ENCODE measurements at places on chromosomes 11 and 22.
A peak's percentile ranks its signal among the peaks of the same experiment; 100 is the strongest.

GRCh38 chr11:43282607-43283440 is 29.0 kb upstream of the API5 start:
- DNase-seq, result peak; percentile 48

DNA sequence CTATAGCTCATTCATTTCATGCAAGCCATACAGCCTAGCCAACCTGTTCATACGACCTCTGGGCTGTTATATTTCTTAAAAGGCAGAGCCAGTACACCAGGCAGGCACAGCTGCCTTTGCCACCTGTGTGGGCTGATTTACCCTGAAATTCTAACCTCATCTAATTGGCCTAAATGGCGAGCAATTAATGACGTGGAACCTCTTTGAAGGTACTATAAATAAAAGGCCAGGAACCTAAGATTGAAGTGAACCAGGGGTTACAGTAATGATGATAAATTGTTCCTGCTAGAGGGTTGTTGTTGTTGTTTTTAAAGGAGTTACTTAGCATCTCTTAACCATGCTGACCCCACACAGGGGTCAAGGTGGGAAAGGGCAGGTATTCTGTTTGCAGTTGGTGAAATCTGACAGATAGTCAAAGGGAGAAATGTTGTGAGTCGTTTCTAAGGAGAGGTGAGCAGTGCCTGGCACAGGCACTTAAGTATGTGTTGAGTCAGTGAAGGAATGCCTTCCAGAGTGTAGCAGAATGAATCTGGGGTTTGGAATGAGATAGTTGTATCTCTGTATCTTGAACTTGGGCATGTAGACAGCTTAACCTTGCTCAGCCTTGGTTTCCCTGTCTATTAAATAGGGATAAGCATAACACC is 213.5 kb upstream of the NAV2 start:
- DNase-seq, result peak; percentile 68

DNA sequence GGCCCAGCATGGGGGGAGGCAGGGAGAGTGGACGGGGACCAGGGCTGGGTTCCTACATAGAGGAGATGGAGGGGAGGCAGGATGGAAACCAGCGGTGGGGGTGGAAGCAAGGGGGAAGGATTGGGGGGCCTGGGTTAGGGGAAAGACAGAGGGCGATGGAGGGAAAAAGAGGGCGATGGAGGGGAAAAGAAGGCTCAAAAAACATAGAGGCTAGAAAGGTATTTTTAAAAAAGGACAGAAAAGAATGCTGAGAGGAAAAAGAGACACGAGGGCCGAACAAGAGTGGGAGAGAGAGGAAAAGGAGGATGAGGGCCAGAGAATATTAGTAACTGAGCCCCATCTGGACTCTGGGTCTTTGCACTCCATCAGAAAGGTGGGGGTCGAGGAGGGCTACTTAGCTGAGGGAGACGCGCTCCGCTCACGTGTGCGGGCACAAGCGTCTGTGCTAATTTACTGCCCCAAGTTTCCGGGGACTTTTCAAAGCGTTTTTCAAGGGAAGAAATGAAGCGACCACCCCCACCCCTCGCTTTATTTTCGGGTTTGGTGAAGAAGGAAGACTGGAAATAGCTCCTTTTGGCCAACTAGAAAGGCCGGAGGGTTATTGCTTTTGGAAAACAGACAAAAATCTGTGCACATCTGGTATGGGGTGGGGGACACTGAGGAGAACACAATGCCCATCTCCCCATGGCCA is 14.5 kb downstream of the PAX6 start:
- no peak for DNase-seq

- no peak for DNase-seq
Measured at GRCh38 chr11:2390091-2390724, 10.3 kb upstream of the TSSC4 start.

- no peak for DNase-seq
Measured at GRCh38 chr11:70895366-70895670, 357.1 kb downstream of the SHANK2 start.

GRCh38 chr11:113457784-113458183 is 17.4 kb downstream of the DRD2 start:
- DNase-seq, result no peak

- no peak for DNase-seq
Measured at GRCh38 chr11:2927121-2927800, 2.0 kb downstream of the PHLDA2 start.

DNA sequence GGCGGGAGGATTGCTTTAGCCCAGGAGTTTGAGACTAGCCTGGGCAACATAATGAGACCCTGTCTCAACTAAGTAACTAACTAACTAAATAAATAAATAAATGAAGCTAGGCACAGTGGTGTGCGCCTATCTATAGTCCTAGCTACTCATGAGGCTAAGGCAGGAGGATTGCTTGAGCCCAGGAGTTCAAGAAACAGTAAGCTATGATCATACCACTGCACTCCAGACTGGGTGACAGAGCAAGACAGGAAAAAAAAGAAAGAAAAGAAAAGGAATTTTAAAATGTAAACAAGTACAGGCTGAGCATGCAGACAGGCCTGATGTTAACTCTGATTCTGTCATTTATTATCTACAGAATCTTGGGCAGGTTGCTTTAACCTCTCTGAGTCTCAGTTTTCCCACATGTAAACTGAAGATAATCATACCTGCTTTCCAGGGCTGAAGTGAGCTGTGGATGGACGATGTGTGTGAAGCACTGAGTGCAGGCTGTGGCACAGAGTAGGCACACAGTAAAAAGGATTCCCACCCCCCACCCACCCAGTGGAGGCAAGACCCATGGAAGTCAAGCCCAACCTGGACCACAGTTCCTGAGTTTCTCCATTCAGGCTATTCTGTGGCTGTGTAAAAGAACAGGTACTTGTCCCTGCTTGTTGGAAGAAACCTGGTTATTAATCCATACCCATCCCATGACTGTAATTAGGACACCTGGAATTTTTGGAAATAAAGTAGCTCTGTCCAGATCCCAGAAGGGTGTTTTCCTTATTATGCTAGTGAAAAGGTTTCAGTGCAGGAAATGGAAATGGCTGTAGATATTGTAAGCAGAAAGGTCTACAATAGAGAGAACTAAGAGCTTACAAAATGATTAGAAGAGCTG is 18.7 kb upstream of the SCUBE2 start:
- no peak for DNase-seq

GRCh38 chr11:127925475-127925874 is 661.9 kb downstream of the ETS1 start:
- peak; percentile 82 for DNase-seq

GRCh38 chr11:7703740-7704139 is 2.5 kb downstream of the OVCH2 start:
- no peak for DNase-seq

DNA sequence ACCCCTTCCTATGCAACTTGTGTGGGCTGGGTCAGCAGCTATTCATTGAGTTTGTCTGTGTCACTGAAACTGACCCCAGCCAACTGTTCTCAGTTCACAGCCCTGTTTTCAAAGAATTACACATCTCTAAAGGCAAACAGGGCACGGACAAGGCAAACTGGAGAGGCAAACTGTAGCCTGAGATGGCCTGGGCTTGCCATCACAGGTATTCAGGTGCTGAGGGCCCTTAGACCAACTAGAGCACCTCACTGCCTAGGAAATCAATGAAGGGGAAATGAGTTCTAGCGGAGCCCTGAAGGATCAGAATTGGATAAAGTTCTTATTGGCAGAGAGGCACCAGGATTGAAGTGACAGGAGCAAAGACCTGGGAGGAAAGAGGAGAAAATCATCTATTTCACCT is 24.0 kb downstream of the PIK3IP1 start:
- no peak for DNase-seq

DNA sequence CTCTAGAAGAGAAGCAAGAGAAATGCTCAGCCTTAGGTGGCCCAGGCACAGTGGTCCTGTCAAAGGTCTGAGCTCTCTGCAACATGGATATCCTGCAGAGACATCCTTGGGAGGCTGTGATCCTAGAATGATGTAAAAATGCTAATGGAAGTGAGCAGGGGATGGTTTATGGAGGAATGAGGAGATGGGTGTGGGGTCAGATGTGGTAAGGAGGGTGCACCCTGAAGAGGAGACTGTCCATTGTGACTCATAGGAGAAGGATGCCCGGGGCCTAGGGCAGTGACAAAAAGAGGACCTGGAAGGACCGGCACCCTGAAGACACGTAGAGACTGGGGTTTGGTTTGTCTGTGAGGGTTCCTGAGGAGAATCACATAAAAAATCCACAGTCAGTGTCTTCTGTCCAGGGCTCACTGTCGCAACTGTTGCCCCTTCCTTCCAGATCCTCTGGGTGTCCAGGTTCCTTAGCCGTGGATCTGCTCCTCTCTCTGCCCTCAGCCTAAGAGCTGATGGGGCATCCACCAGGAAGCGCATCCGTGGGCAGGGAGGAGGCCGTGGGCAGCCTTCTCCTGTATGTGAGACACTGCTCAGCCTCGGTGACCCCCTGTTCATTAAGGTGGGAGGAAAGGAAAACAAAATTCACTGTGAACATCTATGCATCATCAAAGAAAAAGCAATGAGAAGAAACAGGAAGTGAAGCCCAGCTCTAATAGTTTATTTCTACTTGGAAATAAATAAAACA is 110.7 kb downstream of the VPREB1 start:
- no peak for DNase-seq

- DNase-seq, result no peak
Measured at GRCh38 chr11:94662846-94663390, 95.8 kb downstream of the PIWIL4 start.

DNA sequence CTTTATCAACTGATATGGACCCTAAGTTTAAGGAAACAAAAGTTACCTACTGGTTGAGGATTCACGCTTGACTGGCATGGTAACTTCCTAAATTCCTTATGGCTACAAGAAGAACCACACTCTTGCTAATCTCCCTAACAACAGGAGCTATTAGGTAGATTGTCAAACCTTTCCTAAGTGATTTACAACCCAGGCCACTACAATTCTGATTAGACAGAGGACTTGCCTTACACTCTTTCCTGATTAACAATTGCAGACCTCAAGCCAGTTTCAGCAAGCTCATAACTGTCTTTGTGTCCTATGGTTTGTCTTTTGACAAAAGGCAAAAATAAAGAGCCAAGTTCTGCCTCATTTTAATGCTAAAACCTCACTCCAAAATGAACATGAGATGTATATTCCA is 16.3 kb downstream of the OR52K2 start:
- DNase-seq, result peak; percentile 6

Measured in kidney tubule cell (primary cell).